ENCODE measurements at places on chromosomes 13 and 19. TPM values are rescaled to one million over a fixed set of nuclear protein-coding genes. Genes with fewer than 3 reads are reported as not detected.

Gene PSMC4
- 100 TPM for total RNA-seq

Gene C5AR1
- 2.9 TPM for total RNA-seq

Gene SYT5
- total RNA-seq: 4.3 TPM

Gene DZIP1
- total RNA-seq: 40.1 TPM

Gene APLP1
- total RNA-seq: 134 TPM

Gene IGFL2
- not detected for total RNA-seq

Gene HSPB6
- total RNA-seq: 0.33 TPM

Gene ZNF835
- total RNA-seq: 0.17 TPM

Gene NOTCH3
- 203 TPM for total RNA-seq

Gene ALOX5AP
- not detected for total RNA-seq

Gene HNRNPUL1
- 259 TPM for total RNA-seq

Gene DCLK1
- total RNA-seq: 3.9 TPM

Gene ZNF471
- total RNA-seq: not detected

Gene TTC9B
- total RNA-seq: not detected

Gene LRRC63
- 0.24 TPM for total RNA-seq

Gene PRMT1
- 306 TPM for total RNA-seq

Gene PEG3
- total RNA-seq: not detected

Gene C19orf67
- 0.43 TPM for total RNA-seq

Gene ACER1
- not detected for total RNA-seq

Gene OR4F17
- total RNA-seq: not detected

Gene FGF21
- total RNA-seq: not detected

Gene IL11
- 2.8 TPM for total RNA-seq

Gene NCAN
- 0.36 TPM for total RNA-seq

Gene MEGF8
- total RNA-seq: 51.9 TPM

Gene VAV1
- not detected for total RNA-seq

Gene DIRAS1
- 8.6 TPM for total RNA-seq

Gene CYP2F1
- not detected for total RNA-seq

Gene PRTN3
- not detected for total RNA-seq

Gene PGLYRP2
- total RNA-seq: not detected

Gene EDDM13
- not detected for total RNA-seq

Gene ZNF600
- 23.1 TPM for total RNA-seq

Gene IL12RB1
- not detected for total RNA-seq

Gene LILRA1
- total RNA-seq: not detected

Gene SPIB
- total RNA-seq: 1.7 TPM

Gene PDX1
- total RNA-seq: 303 TPM

Gene SBK3
- not detected for total RNA-seq

Gene CGB1
- not detected for total RNA-seq

Gene ZNF527
- total RNA-seq: 7.9 TPM

Gene CEACAM20
- total RNA-seq: not detected

Gene KLK4
- total RNA-seq: not detected

Gene ZNF738
- 71.7 TPM for total RNA-seq

Gene NPAS1
- total RNA-seq: 2.2 TPM

Gene ATP4B
- total RNA-seq: not detected

Gene DKKL1
- total RNA-seq: 5.2 TPM

Gene SAFB2
- 107 TPM for total RNA-seq

Gene PEX11G
- total RNA-seq: 5.5 TPM

Gene MAST1
- total RNA-seq: 5.3 TPM

Gene ERICH4
- total RNA-seq: not detected

Gene ZNF253
- 59.4 TPM for total RNA-seq

Gene MIA
- 4.6 TPM for total RNA-seq

All from progenitor cell of endocrine pancreas (in vitro differentiated cells).